ENCODE measurements at places on chromosomes 1 and 21.

DNA sequence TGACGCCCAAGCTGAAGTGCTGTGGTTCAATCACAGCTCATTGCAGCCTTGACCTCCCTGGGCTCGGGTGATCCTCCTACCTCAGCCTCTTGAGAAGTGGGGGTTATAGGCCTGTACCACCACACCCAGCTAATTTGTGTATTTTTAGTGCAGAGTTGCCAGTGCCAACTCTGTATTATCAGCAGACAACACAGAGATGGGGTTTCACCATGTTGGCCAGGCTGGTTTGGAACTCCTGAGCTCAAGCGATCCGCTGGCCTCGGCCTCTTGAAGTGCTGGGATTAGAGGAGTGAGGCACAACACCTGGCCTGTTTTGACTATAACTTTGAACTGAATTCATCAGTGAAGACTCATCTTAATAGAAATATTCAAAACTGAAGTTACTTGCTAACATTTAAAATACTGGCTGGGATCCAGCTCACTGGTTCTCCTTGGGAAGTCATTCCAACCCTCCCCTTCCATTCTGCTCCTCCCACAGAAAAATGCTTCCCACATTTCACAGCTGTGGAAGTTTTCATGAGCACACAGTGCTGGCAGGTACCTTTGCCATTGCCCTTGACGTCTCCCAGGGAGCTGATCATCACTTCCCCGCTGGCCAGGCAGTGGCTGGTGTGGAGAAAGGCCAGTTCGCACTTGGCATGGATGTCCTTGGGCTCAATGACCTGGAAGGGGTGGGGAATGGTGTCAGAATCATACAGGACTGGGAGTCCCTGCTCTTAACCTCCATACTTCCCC is 4.7 kb downstream of the SELENBP1 start:
- no peak for DNase-seq

- DNase-seq = no peak
Measured at GRCh38 chr21:41895643-41896493, 16.7 kb upstream of the PRDM15 start.

GRCh38 chr1:208332036-208332773 is 88.0 kb upstream of the PLXNA2 start:
- no peak for DNase-seq

DNA sequence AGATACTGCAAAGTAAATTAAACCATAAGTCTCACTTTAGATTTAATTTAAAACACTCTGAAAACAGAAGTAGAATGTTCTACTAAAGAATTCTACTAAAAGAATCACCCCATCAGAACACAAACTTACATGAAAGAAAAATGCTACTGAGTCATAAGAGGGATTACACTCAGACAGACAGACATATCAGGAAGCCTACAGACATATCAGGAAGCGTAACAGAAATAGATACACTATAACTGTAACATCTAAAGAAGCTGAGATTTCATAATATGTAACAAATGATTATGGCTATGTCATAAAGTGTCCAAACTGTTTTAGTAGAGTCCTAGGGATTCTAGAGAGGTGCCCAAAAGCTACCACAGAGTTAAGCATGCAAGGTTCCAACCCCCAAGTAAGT is 23.9 kb downstream of the FOXJ3 start:
- DNase-seq = no peak

DNA sequence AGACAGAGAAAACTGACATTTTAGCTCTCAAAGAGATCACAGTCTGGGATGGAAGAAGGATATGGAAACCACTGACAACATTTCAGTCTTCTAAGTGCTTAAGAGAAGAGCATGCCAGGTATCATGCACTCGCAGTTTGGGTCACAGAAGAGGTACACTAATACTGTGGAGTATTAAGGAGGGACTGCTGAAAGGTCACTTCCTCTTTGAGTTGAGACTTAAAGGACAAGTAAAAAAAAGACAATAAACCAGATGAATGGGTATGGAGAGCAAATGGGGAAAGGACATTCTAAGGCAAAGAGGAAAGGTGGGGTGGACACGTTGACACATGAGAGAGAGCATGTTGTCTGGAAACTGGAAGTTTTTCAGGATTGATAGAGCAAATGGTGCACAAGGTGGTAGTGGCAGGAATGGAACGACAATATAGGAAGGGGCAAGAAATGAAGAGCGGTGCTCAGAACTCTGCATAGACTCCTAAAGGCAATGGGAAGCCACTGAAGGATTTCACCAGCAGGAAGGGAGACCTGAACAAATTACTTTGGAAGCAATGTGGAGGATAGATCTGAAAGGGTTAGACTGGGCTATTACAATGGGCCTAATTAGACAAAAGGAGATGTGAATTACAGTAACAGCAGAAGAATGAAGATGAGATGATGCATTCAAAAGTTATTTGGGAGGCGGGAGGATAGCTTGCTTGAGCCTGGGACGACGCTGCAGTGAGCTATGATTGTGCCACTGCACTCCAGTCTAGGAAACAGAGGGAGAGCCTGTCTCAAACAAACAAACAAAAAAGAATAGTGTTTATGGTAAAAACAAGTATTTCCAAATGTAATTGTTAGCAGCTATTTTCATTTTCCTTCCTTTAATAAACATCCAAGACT is 11.1 kb downstream of the DIPK1A start:
- DNase-seq = no peak

DNA sequence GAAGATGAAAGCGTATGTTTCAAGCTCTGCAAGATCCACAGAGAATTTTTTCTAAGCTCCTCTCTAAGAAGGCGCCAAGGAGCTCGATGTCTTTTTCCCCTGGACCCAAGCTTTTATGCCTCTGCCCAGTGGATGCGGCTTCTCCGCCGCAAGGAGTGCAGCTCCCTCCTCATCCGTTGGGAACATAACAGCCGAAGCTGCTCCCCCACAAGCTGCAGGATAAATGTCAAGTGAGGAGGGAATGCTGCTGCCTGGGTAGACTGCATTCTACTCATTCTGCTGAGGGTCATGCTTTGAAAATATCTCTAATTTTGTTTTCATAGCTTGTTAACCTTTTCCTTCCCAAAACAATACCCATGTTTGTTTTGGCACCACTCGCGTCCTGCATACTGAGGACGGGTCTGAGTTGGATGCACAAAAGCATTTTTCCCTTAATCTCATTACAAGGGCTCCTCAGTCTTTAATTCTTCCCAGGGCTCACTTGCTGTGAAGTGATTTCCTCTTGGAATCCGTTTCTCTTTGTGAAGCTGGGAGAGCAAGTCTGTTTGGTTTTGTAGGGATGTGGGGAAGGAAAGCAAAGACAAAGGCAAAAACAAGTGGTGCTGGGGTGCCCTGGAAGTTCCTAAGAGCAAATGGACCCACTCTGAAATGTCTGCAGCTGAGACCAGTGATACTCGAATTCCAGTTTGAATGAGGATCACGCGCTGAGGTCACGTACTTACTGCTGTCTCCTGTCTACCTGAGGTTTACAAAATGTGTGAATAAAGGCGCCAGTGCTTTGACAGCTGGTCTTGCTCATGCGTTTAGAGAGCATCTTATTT is 134.0 kb upstream of the IRF2BP2 start:
- DNase-seq = peak; percentile 69

- DNase-seq = no peak
Measured at GRCh38 chr1:226129230-226129629, 57.3 kb downstream of the ACBD3 start.

DNA sequence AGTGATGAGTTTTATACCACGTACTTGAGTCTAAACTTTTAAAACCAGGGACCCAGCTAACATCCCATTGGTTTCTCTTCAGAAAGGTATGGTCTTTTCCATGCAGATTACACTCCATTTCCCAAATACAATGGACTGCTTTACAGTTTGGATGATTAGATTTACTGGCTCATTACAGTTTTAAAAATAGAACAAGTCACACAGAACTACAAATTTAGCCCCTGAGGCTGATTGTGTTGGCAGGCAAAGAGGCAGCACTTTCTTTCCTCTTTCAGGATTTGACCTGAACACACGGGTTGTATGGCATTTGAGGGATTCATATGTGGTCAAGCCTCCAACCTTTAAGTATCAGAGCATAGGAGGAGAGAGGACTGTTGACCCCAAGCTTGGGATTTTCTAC is 21.8 kb upstream of the VTCN1 start:
- no peak for DNase-seq

GRCh38 chr1:179313004-179313403 is 19.4 kb downstream of the SOAT1 start:
- DNase-seq = no peak

GRCh38 chr1:88877382-88877825 is 14.0 kb downstream of the GTF2B start:
- DNase-seq = peak; percentile 4

DNA sequence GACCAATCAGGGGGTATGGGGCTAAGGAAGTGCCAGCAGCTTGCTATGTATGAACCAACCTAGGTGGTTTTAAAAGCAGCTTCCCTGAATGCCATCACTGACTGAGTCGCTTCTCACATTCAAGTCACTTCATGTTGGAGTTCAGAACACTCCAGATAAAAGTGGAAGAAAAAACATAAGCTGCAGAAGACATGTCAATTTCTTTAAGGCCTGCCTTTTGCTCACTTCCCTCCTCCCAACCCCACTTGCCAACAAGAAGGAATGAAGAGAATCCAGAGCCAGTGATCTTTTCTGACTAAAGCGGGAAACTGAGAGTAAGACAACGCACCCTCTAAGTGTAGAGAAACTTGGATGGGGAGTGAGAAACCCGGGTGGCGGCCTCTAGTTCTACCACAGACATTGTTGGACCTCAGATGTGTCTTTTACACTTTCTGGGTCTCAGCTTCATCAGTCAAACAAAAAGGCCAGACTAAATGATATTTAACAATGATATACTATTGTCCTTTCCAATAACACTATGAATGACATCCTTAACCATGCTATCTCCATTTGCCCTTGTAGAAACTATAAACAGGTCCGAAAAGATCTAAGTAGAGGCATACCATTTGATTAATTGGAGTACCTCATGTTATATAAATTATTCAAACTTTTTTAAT is 54.1 kb downstream of the LUZP1 start:
- no peak for DNase-seq

GRCh38 chr1:63534406-63534805 is 11.1 kb downstream of the EFCAB7 start:
- DNase-seq = no peak

DNA sequence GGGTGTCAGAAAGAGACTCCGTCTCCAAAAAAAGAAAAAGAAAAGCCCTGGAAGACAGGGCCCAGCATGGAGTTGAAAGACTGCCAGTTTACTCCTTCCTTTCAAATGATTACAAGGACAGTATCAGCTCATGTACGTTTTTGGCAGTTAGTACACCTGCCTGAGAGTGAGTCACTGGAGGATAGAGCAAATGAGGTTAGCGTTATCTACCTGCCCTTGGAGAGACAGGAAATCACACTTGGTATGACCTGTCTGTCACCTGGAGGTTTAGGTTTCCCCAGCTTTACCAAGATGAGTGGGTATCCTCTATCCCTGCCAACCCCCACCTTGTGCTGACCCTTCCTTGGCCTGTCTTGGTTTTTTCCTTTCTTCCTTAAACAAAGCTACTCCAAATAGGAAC is 96.8 kb upstream of the BMP8A start:
- no peak for DNase-seq

GRCh38 chr21:43842742-43843141 is 22.3 kb upstream of the AGPAT3 start:
- no peak for DNase-seq

GRCh38 chr1:183143576-183144315 is 42.3 kb upstream of the LAMC2 start:
- DNase-seq = no peak

Measured in NCI-H748 treated with DMSO at 0.1 percent for 48 hours (cell line).